ENCODE measurements at places on chromosomes 2 and 18. TPM values are rescaled to one million over a fixed set of nuclear protein-coding genes. Genes with fewer than 3 reads are reported as not detected.

DSG1 gene
- 4.4 TPM for total RNA-seq

COL3A1 gene
- total RNA-seq: under 0.01 TPM

MSTN gene
- under 0.01 TPM for total RNA-seq

ANKRD53 gene
- not detected for total RNA-seq

IL1RL2 gene
- total RNA-seq: 3.1 TPM

OTOS gene
- total RNA-seq: not detected

NEMP2 gene
- 2.4 TPM for total RNA-seq
